ENCODE measurements at places on chromosomes 12 and 14.

GRCh38 chr12:121300083-121300819, 3.7 kb upstream of the CAMKK2 start:
- DNase-seq: no peak

DNA sequence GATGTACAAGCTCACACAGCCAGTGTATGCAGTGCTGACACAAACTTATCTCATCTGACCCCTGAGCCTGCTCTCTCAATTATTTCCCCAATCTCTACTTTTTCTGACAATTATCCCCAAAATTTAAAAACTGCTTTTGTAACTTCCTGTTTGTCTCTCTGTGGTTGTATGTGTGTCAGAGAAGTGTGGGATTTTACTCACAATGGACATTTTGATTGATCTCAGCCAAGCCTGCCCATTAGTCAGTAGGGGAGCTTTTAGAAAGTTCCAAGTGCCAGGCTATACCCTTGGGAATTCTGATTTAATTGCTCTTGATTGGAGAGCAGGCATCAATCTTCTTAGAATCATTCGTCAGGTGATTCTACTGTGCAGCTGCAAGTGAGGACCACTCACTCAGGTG, 64.9 kb upstream of the LMNTD1 start:
- no peak for DNase-seq

GRCh38 chr12:119850330-119850729, 26.8 kb downstream of the CIT start:
- DNase-seq: no peak

- no peak for DNase-seq
These were observed 224.2 kb downstream of the LRFN5 start for GRCh38 chr14:41830714-41831406.

DNA sequence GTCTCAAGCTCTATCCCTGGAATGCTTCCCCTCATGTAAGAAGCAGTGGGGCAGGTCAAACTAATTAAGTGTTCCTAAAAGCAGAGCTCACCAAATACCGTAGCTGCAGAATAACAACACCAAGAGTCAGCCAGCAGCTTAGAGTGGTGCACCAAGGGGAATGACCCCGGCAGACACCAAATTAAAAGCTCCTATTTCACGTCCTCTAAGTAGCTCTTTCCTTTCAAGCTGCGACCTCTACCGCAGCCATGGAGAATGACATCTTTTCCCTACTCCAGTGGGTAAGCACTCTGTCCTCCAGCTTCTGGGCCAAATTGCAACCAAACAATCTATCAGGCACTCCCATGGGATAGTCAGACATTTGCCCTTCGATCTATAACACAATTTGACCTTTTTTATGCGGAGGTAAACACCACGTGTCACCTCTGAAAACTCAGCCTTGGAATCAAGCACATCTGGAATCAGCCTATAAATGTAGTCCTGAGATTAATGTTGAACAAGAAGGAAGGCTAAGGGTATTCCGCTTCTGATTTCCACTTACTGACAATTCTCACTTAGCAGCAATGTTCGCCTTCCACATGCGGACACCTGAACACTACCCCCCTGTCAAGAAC, 67.6 kb upstream of the CDKN3 start:
- DNase-seq: no peak

GRCh38 chr14:45790293-45790692, 537.3 kb upstream of the MIS18BP1 start:
- no peak for DNase-seq

- DNase-seq: no peak
These were observed 3.8 kb upstream of the MYF5 start for GRCh38 chr12:80712866-80713265.

DNA sequence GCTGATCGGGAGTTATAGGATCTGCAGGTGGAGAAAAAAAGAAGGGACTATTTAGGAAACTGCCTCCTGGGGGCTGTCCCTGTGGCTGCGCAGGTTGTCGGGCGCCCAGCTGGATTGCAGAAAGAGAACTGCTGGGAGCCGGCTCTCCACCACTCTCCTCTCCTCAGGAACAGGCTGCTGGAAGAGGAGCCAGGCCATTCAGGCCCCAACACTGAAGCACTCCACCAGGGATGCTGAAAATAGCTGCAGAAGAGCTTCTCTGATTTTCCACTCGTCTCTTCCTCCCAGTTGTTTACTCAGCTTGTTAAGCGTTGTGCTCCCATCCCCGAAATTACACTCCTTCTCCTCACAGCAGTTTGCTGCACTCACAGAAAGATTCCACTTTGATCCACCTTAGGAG, 347.3 kb downstream of the GLT1D1 start:
- no peak for DNase-seq

DNA sequence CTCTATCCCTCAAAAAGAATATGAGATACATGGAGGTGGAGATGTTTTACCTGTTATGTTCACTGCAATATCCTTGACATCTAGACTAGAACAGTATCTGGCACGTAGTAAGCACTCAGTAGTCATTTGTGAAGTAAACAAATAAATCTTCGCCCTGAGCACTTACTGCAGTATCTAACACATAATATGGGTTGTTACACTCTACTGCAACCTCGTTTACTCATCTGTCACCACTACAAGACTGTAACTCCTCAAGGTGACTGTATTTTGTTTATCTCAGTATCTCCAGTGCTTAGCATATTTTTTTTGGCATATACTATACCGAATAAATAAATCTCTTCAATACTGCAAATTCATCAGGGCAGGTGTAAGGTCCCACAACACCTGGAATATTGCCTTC, 66.1 kb downstream of the WASHC3 start:
- no peak for DNase-seq

- DNase-seq: peak; percentile 60
These were observed 652 bp downstream of the BAZ1A start for GRCh38 chr14:34874386-34875030.

GRCh38 chr14:88868558-88869159, 44.2 kb downstream of the TTC8 start:
- no peak for DNase-seq

GRCh38 chr12:129496226-129496625, 407.6 kb downstream of the TMEM132D start:
- DNase-seq: no peak
